ENCODE measurements at places on chromosomes 2 and 18.

- no peak for DNase-seq
Measured at GRCh38 chr2:230692760-230693159, 19.9 kb upstream of the CAB39 start.

DNA sequence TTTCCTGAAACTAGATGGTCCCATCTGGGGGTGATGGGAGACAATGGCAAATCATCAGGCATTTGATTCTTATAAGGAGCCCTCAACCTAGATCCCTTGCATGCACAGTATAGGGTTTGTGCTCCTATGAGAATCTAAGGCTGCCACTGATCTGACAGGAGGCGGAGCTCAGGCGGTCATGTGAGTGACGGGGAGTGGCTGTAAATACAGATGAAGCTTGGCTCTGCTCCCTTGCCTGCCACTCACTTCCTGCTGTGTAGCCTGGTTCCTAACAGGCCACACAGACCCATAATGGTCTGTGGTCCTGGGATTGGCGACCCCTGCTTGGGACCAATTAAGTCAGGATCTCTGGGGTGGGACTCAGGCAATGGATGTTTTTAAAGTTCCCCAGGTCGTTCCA is 293.4 kb downstream of the ZNF521 start:
- DNase-seq: no peak

- DNase-seq: no peak
Measured at GRCh38 chr18:9147440-9148202, 11.0 kb downstream of the ANKRD12 start.

DNA sequence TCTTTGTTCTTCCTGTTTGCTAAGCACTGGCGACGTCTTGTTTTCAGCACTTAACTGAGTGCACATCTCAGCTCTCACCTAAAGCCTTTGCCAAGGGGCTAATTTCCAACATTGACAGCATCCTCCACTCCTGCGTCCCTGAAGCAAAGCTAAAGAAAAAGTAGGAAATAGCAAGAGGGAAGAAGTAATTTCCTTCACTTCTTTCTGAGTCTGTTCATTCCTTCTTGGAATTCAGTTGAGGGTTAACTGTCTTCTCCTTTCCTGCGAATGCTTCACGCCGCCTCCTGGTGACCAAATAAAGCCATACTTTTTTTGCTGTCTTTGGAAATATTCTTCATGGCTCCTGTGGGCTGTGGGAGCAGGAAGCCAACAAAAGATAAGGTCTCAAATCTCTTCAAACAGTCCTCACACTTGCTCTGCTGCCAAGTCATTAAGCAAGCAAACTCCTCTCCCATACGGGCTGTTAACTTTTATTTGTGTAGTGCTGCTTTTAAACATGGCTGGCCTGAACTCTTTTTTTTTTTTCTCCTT is 100.9 kb downstream of the DPP10 start:
- no peak for DNase-seq

- DNase-seq: no peak
Measured at GRCh38 chr18:76376225-76376624, 118.8 kb downstream of the ZNF516 start.

GRCh38 chr2:10266133-10266620 is 36.5 kb upstream of the HPCAL1 start:
- no peak for DNase-seq

DNA sequence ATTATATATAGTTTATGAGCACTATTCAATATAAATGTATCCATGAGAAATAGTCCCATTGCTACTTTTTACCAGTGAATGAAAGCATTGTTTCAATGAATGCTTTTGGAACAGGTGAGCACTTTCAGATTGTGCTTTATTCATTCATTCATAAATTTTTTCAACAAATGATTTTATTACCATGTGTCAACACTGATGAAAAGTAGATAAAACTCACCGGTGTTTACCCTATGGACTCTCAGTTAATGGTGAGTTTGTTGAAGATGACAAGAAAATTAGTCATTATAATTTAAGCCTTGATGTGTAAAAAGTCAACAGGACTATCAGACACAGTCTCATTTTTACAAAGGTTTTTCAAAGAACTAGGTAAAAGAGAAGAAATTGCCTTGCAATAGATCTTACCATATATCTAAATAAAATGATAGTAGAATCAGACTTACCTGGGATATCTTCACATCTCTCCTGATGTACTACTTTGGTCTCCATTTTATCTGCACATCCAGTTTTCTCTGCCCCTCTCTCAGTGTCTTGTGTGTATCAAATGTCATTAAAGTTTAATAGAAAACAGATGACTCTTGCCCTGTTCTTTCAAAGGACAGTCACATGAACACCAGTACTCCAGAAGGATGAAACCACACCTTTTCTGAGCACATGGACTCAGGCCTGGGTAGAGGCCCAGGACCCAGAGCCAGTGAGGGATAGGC is 325.3 kb upstream of the RND3 start:
- no peak for DNase-seq

GRCh38 chr2:210167227-210167626 is 4.0 kb downstream of the KANSL1L start:
- no peak for DNase-seq

DNA sequence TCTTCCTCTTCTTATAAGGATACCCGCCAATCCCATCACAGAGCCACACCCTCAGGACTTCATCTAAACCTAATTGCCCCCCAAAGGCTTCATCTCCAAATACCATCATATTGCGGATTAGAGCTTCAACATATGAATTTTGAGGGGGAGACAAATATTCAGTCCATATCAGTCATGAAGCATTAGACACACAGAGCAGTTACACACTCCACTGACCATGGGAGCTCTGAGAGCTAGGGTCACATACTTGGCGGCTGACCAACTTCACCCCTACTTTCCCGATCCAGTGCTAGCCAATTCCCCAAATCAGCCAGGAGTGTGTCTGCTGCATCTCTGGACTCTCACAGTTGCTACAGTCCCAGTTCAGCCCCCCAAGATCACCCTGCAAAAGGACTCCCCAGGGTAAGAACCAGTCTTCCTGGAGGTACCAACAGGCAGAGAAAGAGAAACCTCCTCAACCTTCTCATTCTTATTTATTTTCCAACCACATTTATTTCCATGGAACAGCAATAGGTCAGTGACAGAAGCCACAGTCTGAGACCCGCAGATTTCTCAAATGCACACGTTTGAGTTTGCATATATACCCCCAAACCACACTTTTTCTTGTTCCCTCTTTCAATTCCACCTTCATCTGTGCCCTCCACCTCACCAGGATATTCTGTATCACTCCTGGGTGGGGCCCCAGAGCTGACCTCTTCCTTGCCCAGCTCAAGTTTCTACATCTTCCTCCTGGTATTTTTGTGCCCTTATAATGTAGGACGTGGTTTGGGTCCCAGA is 33.3 kb downstream of the SPP2 start:
- no peak for DNase-seq

DNA sequence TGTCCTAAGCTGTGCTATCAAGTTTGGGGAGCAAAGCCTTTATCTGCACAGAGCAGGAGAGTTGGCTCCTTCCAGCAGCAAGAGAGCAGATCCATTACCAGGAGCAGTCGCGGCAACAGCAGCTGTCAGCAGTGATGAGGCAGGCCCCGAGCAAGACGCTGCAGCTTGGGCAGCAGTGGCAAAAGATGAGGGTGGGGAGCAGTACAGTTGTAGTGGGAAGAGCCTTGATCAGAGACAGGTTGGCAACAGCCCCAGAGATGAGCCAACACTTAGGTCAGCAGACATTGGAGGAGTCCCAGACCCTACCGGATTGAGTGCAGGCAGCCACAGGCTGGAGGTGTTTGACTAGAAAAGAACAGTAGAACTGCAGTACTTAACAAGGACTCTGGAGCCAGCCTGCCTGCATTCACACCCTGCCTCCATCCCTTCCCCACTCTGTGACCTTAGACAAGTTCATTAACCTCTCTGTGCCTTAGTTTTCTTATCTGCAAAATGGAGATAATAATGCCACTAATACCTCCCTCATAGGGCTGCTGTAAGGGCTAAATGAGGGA is 117.1 kb upstream of the SERTAD2 start:
- no peak for DNase-seq

DNA sequence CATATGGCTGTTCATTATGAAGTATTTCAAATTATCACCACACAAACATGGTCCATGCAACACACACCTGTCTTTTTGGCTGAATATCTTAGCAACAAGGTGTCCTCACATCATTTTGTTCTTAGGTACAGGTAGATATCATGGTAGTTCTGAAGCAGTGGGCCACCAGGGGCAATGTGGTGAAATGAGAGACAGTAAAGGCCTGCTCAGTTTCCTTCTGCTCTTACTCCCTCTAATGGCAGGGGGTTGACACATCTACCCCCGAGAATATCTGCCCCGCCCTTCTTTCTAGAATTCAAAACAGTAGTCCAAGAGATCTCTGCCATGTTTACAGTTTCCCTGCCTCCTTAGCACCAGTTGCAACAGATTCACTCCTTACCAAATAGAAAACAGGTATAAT is 147.0 kb upstream of the KLHL14 start:
- DNase-seq: no peak

- DNase-seq: peak; percentile 76
Measured at GRCh38 chr2:161166538-161167409, 6.5 kb downstream of the TANK start.
